ENCODE measurements at places on chromosomes 7 and 10.

DNA sequence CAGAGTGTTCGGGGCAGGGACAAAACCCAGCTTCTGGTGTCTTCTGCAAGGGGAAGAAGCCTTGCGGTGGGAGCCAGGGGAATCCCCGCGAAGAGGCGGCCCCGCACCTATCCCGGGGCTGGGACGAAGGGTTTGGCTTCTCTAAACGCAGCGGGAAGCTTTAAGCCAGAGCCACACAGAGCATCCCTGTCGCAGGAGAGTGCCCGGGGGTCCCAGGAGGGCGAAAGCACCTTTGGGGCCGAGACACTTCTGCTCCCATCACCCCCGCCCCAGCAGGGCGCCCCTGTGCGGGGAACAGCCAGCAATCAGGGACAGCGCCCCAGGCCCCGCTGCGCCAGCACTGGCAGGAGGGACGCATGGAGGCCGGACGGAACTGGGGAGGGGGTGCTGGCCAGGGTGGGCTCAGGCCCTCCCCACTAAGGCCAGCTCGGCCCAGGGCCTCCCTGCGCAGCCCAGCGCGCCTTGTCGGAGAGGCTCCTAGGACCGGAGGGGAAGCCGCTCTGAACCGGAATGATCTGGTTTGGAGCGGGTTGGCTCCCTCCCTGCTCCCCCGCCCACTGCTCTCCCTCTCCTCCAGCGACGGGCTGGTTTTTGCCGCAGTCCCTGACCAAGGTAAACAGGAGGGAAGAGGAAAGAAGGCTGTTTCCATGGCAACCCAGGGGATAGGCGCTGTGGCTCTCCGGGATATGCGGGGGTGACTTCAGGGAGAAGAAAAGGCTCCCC, 63.9 kb downstream of the TMEM209 start:
- no peak for DNase-seq

DNA sequence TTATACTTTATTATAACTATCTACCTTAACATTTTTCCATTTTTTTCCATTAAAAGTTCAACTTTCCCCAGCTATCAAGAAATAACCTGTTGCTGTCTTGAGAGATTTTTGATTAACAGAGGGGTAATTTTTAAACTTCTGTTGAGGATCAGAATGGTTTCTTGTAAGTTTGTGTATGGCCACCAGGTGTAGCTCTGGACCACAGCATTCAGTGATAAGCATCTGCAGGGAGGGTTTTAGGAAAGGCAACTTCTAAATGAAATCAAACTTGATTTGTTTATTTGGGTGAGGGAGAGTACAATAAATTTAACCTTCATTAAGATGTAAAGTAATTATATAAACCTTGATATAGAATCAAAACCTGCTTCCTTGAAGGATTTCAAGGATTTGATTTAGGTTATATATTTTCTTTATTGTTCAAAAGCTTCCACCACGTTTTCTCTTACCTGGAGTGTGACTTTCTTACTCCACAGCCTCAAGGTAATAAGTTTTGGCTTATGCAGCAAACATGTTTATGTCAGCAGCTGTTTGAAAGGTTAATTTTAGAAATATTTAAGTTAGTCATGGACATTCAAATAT, 153.3 kb downstream of the STK31 start:
- no peak for DNase-seq

DNA sequence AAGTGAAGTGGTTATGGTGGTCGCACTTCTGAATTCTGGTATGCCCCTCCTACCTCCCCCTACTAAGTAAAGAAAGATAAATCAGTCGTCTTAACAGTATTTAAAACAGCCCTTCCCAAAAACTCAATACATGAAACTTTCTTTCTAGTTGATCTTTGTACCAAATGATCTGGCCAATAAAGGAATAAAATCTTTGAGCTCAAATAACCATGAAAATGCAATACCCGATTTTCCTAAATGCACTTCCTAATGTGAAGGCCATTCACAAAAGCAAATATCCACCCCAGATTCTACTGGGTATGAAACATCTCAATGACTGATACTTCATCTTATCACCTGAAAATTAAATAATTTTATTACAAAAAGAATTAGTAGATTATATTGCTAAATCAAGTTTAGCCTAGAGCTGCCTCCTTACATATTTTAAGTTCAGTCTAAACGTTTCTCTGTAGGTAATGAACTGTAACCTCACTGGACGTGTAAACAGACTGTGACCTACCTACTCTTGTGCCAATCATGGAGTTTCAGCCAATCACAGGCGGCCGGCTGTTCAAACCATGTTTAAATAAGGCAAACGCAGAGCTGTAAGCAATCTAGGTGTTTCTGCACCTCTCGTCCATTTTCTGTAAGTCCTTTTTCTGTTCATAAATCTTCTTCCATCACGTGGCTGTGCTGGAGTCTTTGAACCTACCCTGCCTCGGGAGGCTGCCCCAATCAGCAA, 146.9 kb upstream of the AKR1E2 start:
- no peak for DNase-seq

GRCh38 chr7:5709347-5709950, 72.0 kb downstream of the RNF216 start:
- no peak for DNase-seq

DNA sequence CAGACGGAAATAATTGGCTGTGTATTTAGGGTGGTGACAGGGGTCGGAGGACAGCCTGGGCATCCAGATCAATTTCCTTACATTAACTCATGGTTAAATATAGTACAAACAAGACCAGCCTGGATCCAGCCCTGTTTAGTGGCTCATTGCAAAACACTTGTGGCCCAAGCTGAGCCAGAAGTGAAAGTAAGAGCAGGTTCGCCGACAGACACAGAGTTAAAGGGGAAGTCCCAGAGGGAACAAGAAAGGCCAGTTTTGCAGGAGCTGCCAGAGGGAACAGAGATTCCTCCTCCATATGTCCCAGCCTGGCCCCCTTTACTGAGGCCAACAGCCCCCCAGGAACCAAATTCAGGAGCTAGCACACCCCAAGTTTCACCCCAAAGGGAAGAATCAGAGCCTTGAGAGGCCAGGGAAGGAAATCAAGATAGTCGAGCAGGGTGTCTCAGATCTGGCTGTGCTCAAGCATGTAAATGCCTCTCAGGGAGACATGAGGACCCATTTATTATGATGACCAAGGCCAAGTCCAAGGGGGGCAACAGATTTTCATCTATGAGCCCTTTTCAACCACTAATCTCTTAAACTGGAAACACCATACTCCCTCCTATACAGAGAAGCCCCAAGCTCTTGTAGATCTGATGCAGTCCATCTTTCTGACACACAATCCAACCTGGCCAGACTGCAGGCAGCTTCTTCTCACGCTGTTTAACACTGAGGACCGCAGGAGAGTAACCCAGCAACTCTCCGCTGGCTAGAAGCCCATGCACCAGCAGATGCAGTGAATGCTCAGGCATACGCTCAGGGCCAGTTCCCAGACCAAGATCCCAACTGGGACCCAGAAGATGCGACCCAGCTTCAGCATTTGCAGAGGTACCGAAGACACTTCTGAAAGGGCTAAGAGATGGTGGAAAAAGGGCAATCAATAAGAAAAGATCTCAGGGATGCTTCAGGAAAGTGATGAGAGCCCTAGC, 15.9 kb upstream of the ADCK2 start:
- DNase-seq, result no peak

- DNase-seq, result no peak
Observed at GRCh38 chr7:139431010-139431409, 52.5 kb downstream of the KLRG2 start.

DNA sequence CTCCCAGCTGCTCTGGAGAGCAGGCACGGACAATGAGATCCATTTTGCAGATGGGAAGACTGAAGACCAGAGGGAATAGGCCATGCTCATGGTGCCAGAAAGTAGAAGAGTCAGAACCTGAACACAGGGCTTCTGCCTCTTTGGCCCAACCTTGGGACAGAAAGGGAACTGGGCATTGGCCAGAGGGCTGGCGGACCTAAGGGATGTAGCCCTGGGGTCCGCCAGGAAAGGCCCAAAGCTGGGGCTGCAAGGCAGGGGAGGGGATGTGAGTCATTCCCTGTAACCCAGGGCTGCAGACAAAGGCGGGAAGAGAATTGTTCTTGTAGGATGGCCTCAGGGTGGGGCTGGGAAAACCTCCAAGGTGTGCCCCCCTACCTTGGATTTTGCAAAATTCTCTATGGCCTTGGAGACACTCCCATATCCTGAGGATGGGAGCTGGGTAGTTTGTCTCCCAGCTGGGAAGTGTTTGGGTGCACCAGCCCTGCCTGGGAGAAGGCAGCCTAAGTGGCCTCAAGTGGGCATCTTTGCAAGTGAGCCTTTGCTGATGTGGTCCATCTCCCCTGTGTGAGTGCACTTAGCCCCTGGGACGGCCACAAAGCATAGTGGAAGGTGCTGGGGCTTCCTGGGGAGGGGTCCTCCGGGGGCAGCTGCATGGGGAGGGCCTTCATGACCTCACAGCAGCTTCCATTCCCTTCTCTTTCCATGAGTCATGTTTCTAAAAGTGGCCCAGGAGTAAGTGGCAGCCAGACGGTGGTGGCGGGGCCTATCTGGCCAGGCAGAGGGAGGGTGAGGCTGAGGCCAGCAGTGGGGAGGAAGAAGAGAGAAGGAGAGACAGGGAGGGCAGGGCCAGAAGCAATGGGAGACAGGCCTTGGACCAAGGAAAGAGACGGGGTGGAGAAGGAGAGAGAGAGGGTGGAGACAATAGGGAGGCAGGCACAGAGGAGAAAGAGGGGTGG, 9.2 kb downstream of the AQP1 start:
- DNase-seq, result no peak

- DNase-seq, result no peak
Observed at GRCh38 chr7:49630513-49630912, 142.9 kb upstream of the VWC2 start.

GRCh38 chr10:26911811-26912461, 51.2 kb upstream of the ABI1 start:
- no peak for DNase-seq

GRCh38 chr7:89336121-89336520, 540.6 kb upstream of the TEX47 start:
- no peak for DNase-seq

DNA sequence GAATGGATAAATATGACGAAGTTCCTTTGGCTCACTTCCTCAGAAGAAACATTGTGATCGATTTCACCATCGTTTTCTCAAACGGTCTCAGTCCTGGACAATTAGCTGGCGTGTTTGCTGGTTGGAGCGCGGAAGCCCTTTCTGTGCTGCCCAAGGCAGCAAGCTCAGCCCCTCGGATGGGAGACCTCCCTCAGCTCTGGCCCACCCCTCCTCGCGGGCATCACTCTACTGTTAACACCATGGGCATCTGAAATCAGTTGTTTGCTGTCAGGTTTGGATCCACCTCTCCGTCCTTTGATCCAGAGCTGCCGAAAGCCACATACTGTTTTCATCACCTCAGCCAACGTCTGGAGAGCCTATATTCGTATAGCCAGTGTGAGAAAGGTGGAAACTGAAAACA, 68.2 kb downstream of the C10orf143 start:
- DNase-seq, result no peak

GRCh38 chr10:6565588-6565987, 14.5 kb downstream of the PRKCQ start:
- DNase-seq, result no peak

- DNase-seq, result no peak
Observed at GRCh38 chr10:43607199-43607573, 948 bp downstream of the ZNF485 start.

GRCh38 chr7:65953001-65953720, 28.9 kb downstream of the GUSB start:
- DNase-seq, result no peak

DNA sequence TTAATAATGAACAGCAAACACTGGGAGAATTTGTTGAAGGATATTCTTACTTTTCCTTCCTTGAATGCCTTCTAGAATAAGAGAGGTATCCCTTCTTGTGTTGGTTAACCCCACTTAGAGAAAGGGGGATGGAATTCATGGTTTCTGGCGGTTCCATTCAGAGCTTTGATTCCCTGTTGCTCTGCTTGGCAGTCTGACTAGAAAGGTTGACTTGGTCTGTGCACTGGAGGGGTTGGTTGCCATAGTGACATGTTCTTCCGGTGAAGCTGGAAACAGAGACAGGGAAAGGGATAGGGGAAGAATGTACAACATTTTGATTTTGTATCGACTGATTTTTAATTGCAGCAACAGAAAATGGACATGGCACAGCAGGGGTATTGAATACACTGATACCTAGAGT, 2.5 kb downstream of the TMEM178B start:
- DNase-seq, result no peak

DNA sequence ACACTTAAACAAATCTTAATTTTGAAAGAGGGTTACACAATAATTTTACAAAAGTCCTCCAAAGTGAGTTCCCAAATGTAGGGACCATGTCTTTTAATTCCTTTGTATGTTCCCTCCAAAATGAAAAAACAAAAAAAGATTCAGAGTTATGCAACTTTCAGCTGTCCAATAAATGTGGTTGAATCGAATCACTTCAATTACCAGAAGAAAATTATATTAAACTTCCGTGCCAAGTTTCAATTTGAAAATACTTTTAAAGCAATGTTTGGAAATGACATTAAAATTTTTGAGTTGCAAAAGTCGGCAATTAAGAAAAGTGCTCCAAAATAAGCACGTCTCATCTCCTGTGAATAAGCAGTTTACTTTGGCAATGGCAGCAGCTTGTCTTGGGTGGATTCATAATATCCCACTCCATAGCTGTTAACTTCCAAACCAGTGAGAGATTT, 60.3 kb upstream of the C1GALT1 start:
- DNase-seq, result no peak

GRCh38 chr10:33260403-33261149, 73.9 kb downstream of the NRP1 start:
- no peak for DNase-seq

- DNase-seq, result no peak
Observed at GRCh38 chr7:142348100-142348499, 90.2 kb upstream of the PRSS58 start.

GRCh38 chr7:124758327-124758726, 7.3 kb downstream of the GPR37 start:
- no peak for DNase-seq

GRCh38 chr7:123754271-123754871, 5.6 kb upstream of the WASL start:
- no peak for DNase-seq

DNA sequence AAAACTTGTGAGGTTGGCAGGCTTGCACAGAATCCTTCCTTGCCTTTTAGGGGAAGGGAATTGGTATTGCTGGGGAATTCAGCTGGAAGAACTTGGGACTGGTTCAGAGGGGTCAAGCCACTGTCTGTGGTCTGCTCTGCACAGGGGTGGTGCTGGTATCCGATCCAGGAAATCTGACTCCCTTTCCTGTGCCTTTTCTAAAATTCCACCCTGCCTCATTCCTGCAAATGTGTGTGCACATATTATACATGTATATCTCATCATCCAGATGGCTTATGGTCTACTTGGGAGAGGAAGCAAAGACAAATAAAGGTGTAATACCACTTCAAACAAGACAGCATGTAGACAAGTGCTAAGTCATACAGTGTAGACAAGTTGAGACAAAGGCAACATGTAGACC, 14.3 kb downstream of the UBTD1 start:
- DNase-seq, result no peak
